ENCODE measurements at places on chromosomes 1 and 21.

- DNase-seq: no peak
These were observed 749 bp downstream of the AKIRIN1 start for GRCh38 chr1:38991638-38992411.

DNA sequence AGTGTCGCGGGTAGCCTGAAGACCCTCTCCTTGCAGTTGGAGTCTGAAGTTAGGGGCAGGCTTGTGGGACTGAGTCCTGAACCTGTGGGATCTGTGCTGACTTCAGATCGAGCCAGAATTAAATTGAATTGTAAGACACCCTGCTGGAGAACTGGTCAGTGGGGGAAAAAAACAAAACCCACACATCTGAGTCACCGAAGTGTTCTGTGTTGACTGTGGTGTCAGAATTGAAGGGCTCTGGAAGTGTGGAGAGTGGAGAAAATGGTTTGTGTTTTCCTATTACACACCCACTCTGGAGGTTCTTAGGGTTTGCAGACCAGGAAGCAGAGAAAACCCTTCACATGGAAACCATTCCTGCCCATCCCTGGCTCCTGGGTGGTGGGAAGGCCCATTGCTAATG is 209.5 kb upstream of the GALNT2 start:
- no peak for DNase-seq

- DNase-seq: no peak
These were observed 155.8 kb upstream of the UBE2U start for GRCh38 chr1:64047549-64047996.

DNA sequence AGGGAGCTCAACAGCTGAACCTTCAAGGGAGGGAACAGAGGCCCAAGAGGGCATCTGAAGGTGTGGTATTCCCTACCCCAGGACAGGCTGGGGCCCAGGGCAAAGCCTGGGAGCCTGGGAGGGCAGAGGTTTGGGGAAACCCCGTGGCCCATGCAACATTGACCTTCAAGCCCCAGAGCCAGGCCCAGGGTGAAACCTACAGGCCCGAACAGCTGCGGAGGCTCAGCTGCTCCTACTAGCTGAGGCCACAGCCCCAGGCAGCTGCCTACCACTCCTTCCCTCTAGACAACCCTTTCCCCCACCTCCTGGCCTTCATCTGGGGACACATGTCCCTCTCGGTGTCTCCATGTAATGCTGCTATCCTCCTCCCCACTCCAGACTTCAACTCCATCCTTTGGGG is 3.2 kb downstream of the LAD1 start:
- no peak for DNase-seq

DNA sequence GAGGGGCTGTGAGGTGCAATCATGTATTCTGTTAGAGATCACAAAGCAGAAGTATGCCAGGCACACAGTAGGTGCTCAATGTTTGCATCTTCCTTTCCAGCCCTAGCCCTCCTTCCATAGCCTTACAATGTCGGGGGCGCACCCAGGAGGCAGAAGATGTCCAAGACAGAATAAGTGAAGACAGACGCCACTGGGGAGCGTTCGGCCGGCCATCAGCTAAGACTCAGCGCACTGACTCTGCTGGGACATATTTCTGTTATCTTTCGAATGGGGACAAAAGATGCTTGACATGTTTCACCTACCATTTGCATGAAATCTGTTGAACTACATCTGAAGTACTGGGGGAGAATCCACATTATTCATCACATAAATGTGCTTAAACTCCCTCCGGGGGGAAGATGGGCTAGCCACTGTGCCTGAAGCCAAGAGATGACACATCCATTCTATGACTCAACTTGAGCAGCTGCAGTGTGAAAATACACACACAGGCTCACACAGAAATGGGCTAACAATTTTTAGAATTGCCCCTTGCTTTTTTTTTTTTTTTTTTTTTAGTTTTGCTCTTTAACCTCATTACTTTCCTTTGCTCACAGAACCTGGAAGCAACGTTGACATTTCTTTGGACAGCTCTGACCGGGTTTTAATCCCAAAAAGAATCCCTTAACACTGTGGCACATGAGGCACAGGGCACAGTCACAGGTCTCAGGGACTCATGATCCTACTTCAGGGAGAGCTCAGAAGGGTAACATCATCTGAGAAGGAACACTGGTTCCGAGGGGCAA is 7.9 kb downstream of the TIAM1 start:
- DNase-seq: no peak

DNA sequence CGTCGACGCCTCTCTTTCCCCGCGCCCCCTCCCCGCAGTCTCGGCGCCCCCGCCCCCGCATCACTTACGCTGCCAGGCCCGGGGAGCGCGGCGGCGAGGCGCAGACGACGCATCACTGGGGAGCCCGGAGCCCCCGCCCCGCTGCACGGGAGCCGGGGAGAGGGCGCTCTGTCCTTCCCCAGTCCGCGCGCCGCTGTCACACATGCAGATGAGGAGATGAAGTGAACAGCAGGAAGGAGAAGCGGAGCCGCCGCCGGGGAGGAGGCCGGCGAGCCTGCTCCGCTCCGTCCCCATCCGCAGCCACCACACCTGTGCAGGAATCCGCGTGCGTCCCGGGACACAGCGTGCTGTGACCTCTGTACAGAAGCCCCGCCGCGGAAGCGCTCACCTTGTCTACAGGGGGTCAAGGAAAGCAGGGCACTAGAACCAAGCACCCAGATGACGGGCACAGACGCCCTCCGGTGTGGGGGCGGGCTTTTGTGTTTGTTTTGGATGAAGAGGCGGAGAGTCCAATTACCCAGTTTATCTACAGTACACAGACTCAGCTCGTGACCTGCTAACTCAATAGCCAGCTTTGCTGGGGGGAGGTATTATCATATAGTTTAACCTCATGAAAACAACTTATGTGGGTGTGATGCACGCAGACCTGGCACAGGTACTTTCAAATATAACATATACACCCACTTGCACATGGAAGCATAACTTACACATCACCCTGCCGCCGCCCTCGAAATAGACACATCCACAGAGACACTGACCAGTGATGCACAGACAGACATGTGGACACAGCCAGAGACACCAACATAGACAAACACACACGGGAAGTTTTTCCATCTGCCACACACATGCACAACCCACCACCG is 12.4 kb downstream of the KLHDC8A start:
- no peak for DNase-seq

- DNase-seq: no peak
These were observed 176.6 kb downstream of the GRIK3 start for GRCh38 chr1:36857754-36858153.

GRCh38 chr1:197782722-197783360 is 7.6 kb upstream of the DENND1B start:
- DNase-seq: no peak

- DNase-seq: no peak
These were observed 73.2 kb upstream of the KIAA1614 start for GRCh38 chr1:180839547-180839946.

DNA sequence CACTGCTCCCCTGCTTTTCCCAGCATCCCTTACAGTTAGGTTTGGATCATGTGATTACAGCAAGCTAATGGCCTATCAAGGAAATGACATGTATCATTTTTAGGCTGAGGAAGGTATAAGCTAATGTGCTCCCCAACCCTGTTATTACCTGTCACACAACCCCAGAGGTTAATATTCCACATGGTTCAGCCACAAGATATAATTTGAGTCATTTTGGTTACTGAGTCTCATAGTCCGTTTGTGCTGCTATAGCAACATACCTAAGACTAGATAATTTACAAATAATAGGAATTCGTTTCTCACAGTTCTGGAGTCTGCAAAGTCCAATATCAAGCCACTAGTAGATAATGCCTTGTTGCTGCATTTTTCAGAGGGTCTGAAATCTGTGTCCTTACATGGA is 29.1 kb upstream of the SLC16A1 start:
- DNase-seq: no peak

GRCh38 chr21:34836103-34836932 is 167.5 kb downstream of the CLIC6 start:
- DNase-seq: no peak

- no peak for DNase-seq
These were observed 49.8 kb downstream of the KIRREL1 start for GRCh38 chr1:158043232-158043631.

- DNase-seq: no peak
These were observed at the start of gene ADAMTS5 for GRCh38 chr21:26967062-26967913. Gene ADAMTS5, minus strand, starts transcription at chr21:26967088. Its CDS starts 697 bp downstream, at chr21:26966391.

DNA sequence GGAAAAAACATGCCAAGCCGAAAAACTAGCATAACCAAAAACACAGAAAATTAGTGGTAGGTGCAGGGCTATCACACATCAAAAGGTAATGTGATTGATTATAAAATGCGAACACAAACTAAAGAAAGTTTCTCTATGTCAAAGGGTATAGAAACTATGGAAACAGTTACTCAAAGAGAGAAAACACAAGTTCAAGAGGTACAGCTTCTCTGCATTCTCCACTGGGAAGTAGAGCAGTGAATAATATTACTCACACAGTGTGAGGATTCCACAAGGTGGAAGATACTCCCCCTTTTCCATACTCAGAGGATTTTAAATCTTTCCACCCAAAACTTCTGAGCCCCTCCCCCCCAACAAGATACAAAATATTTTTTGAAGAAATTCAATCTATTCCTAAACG is 18.6 kb downstream of the AKT3 start:
- no peak for DNase-seq

DNA sequence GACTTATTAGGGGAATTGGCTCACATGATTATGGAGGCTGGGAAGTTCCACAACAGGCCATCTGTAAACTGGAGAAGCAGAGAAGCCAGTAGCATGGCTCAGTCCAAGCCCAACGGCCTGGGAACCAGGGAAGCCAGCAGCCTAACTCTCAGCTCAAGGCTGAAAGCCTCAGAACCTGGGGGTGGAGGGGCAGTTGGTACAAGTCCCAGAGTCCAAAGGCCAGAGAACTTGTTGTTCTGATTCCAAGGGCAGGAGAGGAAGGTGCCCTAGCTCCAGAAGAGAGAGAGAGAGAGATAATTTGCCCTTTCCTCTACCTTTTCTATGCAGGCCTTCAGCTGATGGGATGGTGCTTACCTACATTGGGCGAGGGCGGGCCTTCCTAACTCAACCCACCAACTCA is 55.3 kb downstream of the MAN1C1 start:
- DNase-seq: no peak

GRCh38 chr1:99957818-99958217 is 12.0 kb upstream of the SLC35A3 start:
- no peak for DNase-seq

- DNase-seq: no peak
These were observed 6.2 kb upstream of the LRRC40 start for GRCh38 chr1:70211541-70211940.

DNA sequence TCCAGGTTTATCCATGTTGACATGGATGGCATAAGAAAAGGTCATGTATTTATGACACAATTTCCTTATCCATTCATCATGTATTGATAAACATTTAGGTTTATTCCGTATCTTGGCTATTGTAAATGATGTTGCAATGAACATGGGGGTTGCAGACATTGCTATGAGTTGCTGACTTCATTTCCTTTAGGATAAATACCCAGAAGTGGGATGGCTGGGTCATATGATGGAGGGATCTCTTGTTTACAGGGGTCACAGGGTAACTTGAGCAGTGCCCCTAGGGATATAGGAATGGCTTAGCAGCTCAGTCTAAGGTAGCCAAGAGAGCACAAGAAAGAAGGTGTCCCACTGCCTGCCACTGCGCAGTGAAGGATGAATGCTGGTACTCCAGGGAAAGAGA is 229.6 kb upstream of the COA6 start:
- DNase-seq: no peak

DNA sequence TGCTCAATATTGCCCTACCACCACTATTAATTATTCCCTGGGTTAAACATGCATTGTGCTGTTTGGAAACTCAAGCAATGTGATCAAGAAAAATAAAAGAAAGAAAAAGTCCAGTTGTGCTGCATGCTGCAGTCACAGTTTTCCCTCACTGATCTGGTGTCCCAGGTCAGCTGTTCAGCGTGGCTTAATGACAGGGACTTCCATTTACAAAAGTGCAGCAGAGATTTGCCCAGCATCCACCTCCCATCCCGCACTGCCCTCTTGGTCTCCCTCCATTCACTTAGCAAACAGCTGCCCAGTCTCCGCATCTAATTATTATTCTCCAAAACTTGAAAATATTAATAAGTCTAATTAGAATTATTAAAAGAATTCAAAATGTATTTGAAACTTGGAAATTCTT is 2.0 kb upstream of the OR2T4 start:
- no peak for DNase-seq

DNA sequence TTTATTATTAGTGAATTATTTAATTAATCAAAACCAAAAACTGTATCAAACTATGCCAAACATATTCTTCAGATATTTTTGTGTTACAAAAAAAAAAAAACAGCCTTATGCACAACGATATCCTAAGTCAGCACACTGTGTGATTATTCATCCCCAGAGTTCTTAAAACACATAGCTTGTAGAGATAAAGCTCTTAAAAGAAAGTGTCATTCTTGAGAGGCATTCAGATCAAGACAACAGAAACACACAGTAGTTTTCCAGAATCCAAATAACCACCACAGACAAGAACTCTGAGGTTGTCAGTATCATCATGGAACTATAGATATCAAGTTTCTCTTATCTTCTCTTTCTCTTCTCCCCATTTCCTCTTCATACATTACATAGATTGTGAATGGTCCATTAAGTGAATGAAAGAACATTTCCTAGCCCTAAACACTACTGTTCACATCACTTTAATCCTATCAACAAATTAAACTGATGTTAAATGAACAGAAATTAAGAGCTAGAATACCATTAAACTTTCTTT is 13.5 kb downstream of the ZZZ3 start:
- no peak for DNase-seq

GRCh38 chr1:183079712-183080388 is 56.6 kb downstream of the LAMC1 start:
- no peak for DNase-seq

DNA sequence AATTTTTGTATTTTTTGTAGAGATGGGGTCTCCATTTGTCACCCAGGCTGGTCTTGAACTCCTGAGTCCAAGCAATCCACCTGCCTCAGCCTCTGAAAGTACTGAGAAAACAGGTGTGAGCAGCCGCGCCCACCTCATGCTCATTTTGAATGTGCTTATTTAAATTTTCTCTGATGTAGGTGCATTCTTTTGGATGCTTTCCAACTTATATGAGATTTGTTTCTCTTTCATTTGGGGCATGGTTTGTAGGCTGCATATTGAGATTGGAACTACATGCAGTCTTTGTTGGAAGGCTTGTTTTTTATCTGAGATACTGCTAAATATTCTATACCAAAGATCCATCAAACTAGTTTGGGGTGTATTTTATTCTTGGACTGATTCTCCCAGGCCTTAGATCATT is 81.0 kb upstream of the IVNS1ABP start:
- no peak for DNase-seq

GRCh38 chr1:183991756-183992155 is 45.8 kb downstream of the COLGALT2 start:
- DNase-seq: no peak

- DNase-seq: no peak
These were observed 8.5 kb downstream of the VANGL2 start for GRCh38 chr1:160408864-160409263.

Measured in activated naive CD4-positive, alpha-beta T cell (primary cell).